ENCODE measurements at places on chromosomes 11 and 22.

DNA sequence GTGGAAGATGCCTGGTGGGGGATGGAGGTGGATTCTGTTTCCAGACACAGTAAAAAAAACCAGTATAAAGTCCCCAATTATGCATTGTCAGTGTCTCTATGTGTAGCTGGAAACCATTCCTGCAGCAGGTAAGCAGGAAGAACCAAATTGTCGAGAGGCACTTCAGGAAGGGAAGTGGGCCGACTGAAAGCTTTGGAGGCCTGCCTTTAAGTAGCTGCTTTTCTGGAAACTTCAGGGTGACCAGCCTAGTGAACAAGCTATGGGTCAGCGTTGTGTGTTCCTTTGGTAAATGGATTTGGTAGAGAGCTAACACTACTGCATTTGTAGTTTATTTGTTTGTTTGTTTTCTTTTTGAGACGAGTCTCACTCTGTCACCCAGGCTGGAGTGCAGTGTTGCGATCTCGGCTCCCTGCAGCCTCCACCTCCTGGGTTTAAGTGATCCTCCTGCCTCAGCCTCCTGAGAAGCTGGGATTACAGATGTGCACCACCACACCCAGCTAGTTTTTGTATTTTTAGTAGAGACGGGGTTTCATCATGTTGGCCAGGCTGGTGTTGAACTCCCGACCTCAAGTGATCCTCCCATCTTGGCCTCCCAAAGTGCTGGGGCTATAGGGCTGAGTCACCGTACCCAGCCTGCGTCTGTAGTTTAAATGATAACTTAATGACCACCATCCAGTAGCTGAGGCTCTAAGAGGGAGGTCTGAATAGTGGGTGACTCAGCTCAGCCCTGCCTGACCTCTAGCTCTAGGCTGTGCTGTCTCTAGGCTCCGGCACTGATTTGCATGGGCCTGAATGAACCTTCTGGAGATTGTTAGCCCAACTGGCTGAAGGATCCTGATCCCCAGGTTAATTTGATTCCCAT is 12.8 kb downstream of the PTPRJ start:
- no peak for DNase-seq

- peak; percentile 91 for DNase-seq
These were observed 522 bp upstream of the UCP2 start for GRCh38 chr11:73982990-73983740.

- no peak for DNase-seq
These were observed 106.7 kb downstream of the MRTFA start for GRCh38 chr22:40529821-40530220.

GRCh38 chr11:117690484-117691217 is 106.4 kb downstream of the DSCAML1 start:
- no peak for DNase-seq

DNA sequence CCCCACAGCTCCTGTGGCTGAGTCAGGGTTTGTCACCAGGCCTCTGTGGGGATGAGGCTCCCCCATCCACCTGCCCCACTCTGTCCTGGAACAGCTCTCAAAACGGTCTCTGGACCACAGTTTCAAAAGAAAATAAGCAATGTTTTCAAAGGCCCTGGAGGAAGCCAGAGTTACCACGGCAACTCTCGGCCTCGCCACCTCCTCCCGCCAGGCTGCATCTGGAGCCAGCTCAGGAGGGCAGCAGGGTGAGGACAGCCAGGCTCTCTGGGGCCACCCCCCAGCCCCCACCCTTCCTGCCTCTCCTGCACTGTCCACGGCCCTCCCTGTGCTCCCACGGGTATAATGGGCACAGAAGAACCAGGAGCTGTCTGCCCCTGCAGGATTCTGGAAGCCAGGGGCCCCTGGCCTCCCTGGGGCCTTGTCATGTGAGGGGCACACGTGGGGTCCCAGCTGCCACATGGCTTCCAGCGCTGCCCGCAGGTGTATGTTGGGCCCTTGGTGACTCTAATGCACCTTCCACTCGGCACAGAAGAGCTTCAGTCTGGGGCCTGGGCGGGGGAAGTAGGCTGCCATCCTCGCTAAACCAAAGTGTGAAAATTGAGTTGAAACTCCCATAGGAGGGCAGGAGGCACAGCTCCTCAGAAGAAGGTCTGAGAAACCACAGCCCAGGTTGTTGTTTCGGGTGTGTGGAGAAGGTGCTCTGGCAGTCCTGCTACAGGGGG is 10.3 kb downstream of the CD81 start:
- DNase-seq, result peak; percentile 34

GRCh38 chr11:35943713-35944502 is at the start of gene LDLRAD3:
LDLRAD3 (plus strand) TSS chr11:35944062; CDS start chr11:35944099, 37 bp downstream.
- DNase-seq, result no peak

DNA sequence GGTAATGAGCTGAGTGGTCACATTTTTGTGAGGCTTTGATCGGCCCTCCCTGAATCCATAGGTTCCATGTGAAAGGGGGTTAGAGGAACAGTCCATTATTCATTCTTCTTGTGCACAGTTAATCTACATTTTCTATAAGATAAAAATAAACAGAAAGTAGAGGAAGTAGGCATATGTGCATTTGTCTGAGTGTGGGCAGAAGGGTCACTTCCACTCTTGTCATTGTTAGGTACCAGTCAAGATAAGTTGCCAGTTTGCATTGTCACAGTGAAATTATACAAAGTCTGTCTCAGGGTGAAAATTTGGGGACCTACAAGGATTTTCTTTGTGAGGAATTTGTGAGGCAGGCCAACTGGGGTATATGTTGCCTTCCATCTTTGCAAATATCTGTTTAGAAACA is 4.6 kb upstream of the APOL4 start:
- DNase-seq, result no peak

- no peak for DNase-seq
These were observed 153.0 kb downstream of the BBOX1 start for GRCh38 chr11:27193434-27194225.

DNA sequence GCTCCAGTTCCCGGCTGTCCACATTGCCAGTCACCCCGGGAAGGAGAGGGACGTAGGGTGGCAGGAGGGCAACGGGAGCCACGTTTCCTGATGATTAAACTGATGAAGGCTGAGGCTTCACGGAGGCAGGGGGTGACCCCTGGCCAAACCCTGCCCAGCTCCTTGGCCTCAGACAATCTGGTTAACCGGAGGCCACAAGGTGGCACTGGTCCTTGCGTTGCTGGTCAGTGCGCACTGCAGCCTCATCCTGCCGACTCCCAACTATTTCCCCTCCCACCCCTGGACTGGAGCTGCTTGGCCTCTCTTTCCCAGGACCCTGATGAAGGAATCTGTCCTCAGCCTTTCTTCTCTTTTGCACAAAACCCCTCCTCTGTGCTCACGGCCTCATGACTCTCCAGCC is 75.3 kb downstream of the PDE2A start:
- DNase-seq, result no peak

Data from stimulated activated CD8-positive, alpha-beta memory T cell treated with anti-CD3 and anti-CD28 coated beads, Interleukin-7, amount 100 ng/mL, for 4 hours (primary cell).